ENCODE measurements at places on chromosomes 4 and X.

GRCh38 chr4:5734853-5735252, 23.9 kb downstream of the EVC start:
- no peak for DNase-seq

DNA sequence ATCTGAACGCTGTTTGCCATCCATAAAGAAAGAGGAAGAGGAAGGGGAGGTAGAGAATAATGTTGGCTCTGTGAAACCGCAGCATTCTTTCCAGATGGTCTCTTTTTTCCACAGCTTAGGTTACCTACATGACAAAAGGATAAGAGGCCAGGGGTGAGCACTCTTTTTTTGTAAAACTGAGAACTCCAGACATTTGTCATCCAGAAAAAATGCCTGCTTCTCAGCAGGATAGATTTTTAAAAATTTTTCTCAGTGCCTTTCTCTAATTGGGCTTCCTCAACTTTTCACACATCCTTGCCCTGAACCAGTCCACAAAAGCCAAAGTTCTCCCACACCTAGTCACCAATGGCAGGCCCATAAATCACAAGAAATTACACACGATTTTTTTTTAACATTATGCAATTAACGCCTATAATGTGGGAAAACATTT, 158.1 kb upstream of the TENM3 start:
- DNase-seq, result no peak

DNA sequence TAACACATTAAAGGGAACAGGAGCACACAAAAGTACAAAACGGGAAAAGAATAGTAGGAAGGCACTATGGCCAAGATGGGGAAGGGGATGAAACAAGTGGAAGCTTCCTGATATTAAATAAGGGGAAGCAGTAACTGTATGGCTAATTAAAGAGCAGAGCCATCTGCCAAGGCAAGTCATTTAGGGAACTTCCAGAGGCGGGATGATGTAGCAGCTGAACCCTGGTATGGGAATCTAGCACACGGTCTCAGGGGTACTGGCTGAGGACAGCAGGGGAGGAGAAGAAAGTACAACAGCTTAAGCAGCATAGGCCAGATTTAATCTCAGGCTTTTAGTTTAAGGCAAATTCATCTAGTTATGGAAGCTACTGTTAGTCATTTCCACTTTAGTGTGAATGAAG, 59.1 kb downstream of the IGFBP7 start:
- DNase-seq, result no peak

DNA sequence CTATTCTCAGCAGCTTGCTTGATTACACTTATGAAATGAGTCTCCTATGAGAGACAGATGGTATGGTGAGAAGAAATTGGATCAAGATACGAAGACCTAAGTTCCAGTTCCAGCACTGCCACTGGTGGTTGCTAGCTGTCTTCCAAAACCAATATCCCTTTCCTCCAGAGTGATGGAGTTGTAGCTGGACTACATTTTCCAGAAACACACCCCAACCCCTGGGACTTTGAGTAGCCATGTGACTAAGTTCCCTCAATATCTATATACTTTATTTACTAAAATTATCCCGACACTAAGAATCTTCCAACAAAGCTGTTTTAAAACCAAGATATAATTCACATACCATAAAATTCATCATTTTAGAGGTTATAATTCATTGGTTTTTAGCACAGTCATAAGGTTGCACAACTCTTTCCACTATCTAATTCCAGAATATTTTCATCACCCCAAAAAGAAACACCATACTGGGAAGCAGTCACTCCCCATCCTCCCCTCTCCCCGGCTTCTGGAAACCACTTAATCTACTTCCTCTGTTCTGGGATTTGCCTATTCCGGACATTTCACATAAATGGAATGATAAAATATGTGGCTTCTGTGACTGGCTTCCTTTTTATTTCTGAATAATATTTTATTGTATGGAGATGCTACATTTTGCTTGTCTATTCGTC, 118.0 kb downstream of the MANBA start:
- no peak for DNase-seq

DNA sequence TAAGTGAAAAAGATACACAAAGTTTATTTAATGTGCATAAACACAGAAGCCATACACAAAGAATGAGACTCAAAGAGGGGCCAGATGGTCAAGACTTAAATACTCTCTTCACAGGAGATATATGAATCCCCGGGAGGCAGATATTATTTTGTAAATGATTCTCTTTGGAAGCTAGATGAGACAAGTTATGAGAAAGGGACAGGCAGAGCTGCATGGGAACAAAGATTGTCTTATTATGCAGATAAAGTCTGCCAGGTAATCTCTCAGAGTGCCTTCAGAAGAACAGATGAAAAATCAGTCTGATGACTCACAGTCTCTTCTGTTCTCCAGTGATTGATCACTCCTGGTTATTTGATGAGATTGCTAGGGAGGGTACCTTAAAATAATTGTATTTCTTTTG, 89.0 kb downstream of the NAF1 start:
- DNase-seq, result no peak

DNA sequence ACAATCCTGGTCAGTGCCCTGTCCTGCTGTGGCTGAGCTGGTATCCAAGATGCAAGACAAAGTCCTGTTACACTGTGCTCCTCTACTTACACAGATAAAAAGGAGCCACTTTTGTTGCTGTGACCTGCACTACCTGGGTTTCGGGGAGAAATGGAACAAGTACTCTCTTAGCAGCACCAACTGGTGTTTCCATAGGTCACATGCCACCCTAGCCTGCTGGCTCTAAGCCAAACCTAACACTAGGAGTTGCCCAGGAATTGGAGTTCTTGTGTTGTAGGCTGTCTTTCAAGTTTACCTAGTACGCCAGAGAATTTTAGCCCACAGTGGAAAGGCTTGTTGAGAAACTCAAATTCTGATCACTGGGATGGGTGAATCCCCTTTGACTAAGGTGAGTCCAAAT, 727.4 kb downstream of the FAM133A start:
- DNase-seq, result no peak

DNA sequence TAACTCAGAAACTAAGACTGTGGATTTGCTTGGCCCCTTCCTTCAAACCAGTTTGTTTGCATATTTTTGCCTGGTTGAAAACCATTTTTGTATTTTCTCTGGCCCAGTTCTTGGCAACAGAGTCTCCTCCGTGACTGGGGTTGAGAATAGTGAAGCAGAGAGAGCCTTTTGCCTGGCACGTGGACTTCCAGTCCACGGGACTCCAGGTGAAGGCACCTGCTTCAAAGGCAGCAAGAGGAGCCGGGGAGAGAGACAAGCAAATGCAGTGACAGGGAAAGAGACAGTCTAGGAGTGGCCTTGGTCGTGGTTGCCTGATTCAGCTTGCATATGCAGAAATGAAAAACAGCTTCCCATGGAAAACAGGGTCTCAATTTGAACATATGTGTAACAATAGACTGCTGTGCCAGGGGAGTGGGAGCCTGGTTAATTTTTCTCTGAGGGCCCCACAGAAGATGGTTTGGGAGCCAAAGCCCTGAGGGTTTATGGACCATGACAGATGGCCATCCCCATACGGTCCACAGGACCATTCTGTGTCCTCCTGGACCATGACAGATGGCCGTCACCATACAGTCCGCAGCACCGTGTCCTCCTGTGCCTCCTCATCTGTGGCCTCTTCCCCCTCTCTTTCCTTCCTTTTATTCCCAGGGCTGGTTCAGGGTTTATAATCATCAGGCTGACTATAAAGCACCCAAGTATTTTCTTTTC, 272.2 kb upstream of the RASGEF1B start:
- no peak for DNase-seq

GRCh38 chr4:95217197-95217596, 331.6 kb downstream of the UNC5C start:
- no peak for DNase-seq

GRCh38 chrX:20230406-20230805, 36.3 kb downstream of the RPS6KA3 start:
- no peak for DNase-seq

DNA sequence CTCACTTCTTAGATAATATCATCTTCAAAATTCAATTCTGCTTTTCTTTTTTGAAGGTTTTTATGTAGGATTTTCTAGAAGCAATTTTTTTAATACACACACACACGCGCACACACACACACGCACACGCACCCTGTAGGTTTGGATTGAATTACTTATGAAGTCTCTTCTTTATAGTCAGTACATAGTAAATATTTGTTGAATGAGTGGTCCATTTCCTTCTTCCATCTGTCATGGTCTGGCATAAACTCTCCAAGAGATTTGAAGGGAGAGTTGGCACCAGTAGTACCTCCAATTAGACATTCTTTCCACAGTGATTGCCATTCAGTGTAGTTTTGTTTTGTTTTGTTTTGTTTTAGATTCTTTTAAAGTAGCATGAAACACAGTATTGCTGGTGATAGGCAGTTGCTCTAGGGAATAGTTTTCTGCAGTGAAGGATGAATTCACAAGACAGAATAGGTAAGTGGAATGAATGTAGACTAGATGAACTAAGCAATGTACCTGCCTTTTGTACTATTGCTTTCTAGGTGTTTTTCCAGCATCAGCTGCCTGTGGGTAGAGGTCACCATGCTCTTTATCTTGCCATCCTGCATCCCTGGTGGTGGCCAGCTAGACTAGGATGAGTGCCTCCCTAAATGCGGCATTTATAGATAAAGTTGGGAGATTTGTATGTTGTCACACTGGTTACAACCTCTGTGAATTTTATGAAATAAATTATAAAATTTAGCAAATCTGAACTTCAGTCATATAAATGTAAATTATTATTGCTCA, 20.5 kb downstream of the PDLIM5 start:
- DNase-seq, result no peak

DNA sequence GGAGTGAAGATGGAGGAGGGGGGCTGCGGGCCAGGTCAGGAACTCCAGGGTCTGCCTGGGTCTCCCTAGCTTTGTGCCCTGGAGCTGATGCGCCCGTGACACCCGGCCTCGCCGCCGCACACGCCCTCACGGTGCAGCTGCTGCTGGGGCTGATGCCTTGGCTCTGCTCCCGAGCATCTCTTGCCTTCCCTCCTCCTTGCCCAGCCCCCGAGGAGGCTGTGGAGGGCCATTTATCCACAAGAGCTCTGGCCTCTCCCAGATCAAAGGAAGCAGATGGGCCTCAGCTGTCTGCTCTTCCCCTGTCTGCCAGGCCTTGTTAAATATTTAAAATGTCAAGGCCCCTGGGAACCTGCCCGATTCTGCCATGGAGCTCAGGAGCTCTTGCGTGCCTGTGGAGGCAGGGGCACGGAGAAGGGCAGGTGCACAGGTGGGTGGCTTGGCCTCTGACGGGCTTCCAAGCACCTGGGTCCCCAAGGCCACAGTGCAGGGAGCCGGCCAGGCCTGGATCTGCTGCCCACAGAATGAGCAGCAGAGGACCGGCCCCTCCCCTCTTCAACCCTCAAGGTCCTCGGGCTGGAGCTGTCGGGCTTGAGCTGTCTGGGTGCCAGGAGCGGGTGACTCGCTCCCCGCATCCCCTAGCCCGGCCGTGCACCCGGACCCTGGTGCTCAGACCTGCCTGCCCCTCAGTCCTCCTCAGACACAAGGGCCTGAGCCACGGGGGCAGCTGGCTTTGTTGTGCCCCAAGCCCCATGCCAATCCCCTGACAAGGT, 20.3 kb downstream of the ATP2B3 start:
- DNase-seq, result no peak

DNA sequence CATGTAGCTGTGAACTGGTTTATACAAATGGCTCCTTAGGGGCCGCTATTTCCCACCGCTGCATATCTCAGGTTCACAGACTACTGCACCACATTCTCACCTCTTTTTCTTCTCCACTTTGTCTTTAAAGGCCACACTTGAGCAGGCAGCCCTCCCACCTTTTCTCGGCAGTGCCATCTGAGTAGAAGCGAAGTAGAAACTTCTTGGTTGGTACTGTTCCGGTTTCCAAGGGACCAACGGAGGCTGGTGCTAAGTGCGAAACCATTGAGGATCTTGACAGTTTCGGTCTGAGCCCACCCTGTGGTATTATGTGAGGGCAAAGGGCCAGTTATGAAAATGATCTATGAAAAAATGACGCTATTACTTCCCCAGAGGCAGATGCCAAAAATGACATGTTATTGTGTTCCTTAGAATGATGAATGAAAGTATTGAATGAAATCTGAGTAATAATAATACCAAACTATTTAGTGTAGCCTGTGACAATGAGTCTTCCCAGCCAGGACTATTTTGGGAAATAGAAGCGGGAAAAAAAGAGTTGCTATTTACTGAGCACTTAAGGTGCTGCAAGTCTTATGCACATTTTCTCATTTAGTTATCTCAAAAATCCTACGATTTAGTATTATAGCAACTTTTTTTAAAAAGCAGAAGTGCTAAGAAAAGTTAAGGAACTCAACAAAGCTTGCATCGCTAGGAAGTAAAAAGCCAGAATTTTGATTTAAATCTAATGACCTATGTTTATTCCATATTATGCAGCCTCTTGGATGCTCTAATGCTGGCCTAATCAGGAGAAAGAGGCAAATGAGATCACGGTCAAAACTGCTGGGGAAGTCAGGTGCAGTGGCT, 29.6 kb upstream of the CHRNA9 start:
- DNase-seq, result no peak

DNA sequence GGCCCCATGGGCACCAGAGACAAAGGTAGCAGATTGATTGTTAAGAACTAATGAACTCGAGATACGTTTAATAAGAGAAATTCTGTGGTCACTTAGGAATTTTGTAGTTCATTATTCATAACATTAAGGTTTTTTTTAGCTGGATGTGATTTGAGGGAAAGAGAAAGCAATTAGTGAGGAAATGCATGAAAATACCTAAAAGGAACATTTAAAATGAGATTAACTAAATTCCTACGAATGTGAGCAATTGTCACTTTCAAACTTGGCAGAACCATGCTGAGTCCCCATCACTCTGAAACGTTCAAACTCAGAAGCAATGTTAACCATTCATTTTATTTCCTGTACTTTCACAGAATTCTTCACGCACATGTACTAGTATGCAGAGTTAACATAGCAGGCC, 5.9 kb downstream of the PRMT9 start:
- DNase-seq, result no peak

DNA sequence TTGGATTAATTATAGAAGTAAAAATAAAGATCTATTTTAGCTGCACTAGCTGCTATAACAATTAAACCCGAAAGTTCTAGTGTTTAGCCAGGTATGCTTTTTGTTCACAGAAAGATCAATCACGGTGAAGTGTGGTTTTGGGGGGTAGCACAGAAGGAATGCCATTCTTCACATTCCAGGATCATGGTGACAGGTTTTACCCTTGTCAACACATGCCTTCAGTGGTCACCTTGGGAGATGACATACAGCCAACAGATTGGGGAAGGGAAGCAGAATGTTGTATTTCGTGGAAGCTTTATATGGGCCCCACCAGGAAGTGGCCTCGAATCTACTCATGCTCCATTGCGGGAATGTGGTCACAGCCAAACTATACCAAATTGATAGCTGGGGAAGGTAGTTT, 753.6 kb downstream of the RAPGEF2 start:
- no peak for DNase-seq
